GDM1 (cell line): ENCODE measurements at places on chromosomes 6 and 20.

DNA sequence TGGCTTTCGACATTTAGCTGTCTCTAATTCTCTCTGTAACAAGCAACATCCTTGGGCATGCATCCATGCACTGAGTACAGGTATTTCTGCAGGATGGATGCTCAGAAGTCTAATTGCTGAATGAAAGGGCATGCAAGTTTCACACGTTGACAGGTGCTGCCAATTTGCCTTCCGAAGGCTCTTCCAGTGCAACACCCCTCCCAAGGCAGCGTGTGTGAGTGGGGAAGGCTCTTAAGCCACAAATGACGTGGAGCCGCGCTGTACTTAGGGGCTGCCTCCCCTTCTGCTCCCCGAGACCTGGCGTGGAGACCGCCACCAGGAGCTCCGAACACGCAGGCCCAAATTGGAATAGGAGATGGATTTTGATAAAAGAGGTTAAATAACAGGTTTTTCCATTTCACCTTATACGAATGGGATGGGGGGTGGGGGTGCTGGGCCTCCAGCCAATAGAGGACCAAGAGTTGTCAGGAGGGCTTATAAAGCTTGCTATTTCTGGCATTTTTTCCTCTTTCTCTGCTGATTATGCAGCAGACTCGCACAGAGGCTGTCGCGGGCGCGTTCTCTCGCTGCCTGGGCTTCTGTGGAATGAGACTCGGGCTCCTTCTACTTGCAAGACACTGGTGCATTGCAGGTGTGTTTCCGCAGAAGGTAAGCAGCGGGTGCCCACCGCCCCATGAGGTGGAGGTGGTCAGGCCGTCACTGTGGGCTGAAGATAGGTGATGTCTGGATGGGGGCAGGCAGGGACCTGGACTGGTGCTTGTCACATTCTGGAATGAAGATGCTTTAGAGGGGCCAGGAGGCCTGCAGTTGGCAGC, 30.9 kb downstream of the TOX2 start:
- DNase-seq = no peak

DNA sequence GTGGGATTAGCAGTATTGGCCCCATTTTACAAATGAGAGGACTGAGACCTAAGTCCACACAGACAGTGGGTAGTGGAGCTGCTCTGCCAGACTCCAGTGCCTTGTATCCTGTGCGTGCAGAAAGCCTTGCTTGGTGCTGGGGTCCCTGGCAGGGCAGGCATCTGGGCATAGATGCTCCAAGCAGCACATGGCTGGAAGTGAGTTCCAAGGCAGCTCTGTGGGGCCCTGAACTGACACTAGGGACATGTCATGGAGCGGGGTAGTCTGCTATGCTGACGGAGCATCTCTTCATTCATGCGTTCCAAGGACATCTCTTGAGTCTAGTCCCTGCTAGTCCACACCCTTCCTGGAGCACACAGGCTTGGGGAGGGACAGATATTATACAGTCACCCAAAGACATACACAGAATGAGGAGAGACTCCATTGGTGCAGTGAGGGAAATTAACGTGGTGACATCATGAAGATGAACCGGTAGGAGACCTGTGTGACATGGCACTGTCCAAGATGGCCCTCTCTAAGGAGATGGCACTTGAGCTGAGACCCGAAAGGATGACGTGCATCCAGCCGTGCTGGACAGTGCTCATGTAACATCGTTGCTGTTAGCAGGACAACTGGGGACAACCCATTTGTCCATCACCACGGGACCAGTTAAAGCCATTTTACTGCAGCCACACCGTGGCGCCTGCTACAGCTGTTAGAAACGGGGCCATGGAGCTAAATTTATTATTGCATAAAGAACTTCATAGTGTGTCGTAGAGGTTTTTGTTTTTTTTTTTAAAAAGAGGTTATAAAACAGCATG, 65.1 kb downstream of the DLGAP4 start:
- no peak for DNase-seq

DNA sequence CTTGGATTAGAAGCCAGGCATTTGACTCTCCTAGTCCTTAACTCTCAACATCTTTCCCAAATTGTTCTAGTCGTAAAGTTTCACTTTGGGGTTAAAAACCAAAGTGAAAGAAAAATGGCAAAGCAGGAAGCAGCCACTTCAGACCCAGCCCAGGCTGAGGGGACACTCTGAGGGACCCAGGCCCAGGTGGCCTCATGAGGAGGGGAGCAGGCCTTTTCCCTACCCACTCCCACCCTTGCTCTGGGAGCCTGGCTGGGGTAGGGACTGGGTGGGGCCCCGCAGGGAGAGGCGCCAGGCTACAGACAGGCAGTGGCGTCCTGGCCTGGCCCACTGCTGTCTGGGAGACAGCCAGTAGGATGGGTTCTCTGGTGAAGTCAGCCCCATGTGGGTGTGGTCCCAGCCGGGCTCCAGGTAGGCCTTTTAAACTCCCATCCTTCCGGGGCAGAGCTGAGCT, 68.7 kb upstream of the MYL9 start:
- no peak for DNase-seq

- no peak for DNase-seq
Observed at GRCh38 chr20:64051561-64052325, 2.3 kb upstream of the SOX18 start.

- DNase-seq = no peak
Observed at GRCh38 chr6:106746652-106747051, 117.3 kb downstream of the QRSL1 start.

DNA sequence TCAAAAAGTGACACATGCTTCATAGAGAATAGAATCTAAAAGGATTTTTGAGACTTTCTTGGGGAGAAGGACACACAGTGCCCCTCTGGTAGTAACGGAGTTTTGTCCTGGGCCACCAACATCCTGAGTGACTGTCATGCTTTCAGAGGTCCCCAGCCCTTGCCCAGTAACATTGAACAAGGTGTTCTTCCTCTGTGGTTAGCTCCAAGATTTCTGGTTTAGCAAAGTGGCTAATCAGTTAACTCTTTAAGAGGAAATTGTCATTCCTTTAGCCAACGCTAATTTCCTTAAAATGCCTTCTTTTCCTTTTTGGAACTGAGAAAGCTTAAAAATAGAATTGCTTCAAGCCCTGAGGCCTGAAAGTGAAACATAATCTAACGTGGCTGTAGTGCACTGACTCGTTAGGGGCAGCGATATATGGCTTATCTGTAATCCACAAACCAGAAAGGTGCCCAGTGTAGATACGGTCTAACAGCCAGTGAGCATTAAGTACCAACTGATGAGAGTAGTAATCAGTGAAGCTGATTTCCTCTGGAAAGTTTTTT, 7.8 kb downstream of the E2F3 start:
- DNase-seq = peak; percentile 66
